ENCODE measurements at places on chromosomes 7 and 10.

GRCh38 chr10:6175329-6176055 lies 27.2 kb upstream of the PFKFB3 start:
- DNase-seq, result no peak

DNA sequence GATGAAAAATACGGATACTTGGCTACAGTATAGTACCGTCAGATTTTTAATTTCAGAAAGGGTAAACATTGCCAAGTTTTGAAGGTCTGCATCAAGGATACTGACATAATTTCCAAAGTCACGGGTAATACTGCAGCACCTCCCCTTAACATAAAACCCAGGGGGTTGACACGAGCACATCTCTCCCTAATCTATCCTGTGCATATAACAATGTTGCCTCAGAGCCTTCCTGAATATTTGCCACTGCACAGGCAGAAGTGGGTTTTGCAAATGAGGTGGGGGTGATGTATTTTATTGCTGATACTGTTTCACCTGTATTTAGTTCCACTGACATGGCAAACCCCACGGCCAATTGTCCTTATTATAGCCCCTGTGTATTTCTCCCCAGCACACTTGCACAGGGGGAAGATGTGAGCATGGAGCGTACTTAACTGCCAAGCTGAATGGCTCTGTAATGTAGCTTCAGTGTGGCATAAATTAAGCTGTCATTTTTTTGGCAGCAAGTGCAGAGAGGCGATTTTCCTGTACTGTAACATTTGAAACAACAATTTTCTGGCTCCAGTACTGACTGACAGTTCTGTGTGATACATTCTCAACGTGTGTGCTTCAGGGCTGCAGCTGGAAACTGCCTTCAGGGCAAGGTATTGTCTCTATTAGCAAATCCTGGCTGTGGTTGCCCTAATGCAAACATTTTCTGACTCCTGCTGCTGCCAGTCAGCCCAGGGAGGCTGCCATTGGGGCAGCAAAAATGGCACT lies 299.6 kb upstream of the SP4 start:
- no peak for DNase-seq

DNA sequence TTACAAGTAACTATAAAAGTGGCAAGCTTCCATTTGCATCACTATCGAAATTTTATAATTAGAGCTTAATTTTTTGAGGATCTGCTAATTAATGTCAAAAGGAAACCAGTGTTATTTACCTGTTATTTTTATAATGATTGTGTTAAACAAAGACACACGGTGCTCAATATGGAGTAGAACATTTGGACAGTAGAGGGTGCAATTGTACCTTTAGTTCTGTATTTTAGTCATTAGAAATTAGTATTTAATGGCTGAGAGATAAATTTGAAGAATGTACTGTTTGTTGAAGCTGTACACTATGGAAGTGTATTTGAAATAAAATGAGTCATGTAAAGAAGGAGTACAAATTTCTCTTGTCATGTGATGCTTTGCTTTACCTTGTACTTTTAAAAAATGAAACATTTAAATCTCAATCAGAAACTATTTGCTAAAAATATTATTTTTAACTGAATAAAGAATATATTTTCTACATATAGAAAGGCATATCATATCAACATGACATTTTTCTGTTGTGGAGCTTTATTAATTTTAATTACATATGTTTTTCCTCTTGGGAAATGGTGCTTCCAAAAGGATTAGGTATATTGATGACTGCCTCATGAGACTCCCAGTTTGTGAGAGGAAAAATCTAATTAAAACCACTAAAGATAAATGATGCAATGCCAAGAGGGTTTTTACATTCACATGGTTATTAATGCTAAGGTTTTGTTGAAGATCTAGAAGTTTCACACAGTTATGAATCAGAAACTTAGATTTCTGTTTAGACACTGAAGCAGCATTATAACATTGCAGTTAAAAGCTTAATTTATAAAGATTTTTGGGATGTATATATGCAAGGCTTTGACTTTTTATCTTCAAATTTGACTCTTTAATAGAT lies 10.4 kb upstream of the PRKG1 start:
- no peak for DNase-seq

DNA sequence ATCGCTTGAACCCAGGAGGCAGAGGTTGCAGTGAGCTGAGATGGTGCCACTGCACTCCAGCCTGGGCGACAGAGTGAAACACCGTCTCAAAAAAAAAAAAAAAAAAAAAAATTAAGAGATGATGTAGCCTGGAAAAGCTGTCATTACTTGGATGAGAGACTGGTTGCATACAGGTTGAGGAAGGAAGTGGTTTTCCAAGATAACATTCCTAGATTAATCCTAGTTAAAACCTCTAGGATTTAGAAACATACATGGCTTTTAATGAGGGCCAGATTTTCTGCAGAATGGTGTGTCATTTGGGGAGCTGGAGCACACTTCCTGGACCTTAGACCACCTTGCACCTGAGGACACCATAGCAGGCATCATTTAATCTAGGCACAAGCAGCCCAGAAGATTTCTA lies 17.8 kb downstream of the VWA2 start:
- no peak for DNase-seq

GRCh38 chr7:133606991-133607390 lies 354.1 kb downstream of the EXOC4 start:
- DNase-seq, result no peak

GRCh38 chr7:7276161-7276560 lies 93.8 kb downstream of the C1GALT1 start:
- DNase-seq, result no peak

DNA sequence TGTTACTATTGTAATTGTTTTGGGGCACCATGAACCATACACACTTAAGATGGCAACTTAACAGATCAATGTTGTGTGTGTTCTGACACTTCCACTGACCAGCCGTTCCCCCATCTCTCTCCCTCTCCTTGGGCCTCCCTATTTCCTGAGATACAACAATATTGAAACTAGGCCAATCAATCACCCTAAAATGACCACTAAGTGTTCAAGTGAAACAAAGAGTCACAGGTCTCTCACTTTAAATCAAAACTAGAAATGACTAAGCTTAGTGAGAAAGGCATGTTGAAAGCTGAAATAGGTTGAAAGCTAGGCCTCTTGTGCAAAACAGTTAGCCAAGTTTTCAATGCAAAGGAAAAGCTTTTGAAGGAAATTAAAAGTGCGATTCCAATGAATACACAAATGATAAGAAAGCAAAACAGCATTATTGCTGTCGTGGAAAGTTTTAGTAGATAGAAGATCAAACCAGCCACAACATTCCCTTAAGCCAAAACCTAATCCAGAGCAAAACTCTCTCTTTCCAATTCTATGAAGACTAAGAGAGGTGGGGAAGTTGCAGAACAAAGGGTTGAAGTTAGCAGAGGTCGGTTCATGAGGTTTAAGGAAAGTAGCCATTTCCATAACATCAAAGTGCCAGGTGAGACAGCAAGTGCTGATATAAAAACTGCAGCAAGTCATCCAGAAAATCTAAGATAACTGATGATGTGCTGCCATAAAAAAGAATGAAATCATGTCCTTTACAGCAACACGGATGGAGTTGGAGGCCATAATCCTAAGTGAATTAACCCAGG lies 90.6 kb downstream of the MTPN start:
- no peak for DNase-seq

DNA sequence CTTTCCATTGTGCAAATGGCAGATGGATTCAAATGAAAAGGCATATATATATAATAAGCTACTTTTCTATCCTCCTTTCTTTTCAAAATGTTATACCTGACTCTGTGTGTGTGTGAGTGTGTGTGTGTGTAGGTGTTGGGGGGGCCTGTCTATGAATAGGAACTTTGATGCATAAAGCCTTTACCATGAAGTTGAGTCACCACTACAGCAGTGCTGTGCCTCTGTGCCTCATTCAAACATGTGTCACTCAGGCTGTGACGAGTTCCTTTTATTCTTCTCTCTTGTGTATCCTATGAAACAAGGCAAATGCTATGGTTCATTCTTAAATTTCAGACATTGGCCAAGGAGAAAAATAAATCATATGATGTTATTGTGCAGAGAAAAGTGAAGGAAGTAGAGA lies 52.7 kb upstream of the DKK1 start:
- no peak for DNase-seq

DNA sequence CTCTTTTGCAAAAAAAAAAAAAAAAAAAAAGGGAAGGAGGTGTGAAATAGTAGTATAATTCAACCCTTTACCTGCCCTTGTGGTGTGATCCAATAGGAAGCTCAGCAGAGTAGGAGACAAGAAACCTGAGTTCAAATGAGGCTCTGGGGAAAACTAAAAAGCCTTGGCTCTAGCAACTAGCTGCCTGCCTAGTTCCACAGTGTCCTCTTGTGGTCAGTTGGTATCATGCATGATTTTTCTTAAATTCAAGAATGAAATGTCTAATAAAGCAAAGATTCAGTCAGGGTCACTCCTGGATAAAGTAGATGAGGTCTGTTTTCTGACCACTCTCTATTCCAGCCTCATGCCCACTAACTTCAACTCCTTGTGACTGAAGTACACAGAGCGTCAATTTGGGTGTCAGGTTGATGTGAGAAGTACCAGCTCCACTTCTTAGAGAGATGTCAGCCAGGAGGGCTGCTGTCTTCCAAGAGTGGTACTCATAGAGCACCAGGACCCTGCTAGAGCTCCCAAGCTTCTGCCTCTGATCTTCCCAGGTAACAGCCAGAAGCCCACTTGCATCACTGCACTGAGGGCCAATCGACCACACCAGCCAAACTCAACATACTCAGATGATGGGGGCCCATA lies 10.5 kb downstream of the LSM5 start:
- DNase-seq, result no peak

- no peak for DNase-seq
Observed at GRCh38 chr10:13291821-13292773, 7.8 kb downstream of the PHYH start.

DNA sequence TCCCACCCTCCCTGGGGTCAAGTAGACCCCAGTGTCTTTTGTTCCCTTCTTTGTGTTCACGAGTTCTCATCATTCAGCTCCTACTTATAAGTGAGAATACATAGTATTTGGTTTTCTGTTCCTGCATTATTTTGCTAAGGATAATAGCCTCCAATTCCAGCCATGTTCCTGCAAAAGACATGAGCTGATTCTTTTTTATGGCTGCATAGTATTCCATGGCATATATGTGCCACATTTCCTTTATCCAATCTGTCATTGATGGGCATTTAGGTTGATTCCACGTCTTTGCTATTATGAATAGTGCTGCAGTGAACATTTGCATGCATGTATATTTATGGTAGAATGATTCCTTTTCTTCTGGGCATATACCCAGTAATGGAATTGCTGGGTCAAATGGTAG lies 28.3 kb upstream of the CAMK2B start:
- DNase-seq, result no peak

DNA sequence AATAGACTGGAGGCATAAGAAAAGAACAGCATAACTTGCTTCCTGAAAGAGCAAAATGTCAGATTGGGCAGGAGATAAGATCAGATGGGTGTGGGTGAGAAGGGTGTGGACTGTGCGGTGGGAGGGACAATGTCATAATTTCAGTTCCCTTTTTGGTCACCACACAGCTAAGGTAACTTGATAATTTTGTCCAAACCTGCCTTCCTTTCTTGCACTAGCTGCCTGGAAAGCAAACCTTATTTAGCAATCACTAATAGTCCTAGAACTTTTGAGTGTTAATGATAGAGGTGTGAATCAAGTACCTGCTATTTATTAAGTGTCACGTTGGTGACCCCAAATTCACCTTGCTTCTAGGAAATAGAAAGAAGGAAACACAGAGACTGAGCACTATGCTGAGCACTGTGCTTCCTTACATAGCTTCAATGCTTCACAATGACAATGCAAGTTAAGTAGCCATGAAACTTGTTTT lies 72.4 kb upstream of the SP4 start:
- no peak for DNase-seq

DNA sequence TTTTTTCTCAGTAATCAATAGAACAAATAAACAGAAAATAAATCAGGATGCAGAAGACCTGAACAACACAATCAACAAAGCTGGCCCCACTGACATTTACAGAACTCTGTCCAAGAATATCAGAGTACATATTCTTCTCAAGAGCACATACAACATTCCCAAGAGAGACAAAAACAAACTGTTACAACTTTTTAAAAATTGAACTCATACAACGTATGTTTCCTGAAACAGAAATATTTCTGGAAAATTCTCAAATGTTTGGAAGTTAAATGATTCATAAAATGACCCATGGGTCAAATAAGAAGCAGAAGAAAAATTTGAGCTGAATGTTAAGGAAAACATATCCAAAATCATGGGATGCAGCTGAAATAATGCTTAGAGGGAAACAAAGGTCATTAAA lies 93.9 kb upstream of the VIPR2 start:
- DNase-seq, result no peak

DNA sequence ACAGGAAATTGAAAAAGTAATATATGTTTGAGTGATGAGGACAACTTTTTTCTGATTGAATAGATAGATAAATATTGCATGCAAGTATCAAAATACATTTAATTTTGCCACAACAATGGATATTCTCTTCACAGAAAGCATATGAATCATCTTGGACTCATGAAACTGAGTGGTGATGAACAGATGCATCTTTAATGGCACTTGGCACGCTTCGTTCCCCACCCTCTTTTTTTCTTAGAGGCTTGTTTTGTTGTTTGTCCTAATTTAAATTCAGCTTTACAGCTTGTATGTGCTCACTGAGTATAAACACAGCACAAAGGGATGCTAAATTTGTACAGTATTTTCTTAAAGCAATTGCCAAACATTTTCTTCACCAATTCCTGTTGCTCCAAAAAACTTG lies 145.0 kb upstream of the YAE1 start:
- no peak for DNase-seq

GRCh38 chr10:131676800-131677421 lies 223.9 kb upstream of the PPP2R2D start:
- DNase-seq, result no peak

- no peak for DNase-seq
Observed at GRCh38 chr7:83976302-83976701, 218.3 kb downstream of the SEMA3A start.

GRCh38 chr10:697097-697875 lies 7.8 kb upstream of the DIP2C start:
- no peak for DNase-seq

- no peak for DNase-seq
Observed at GRCh38 chr10:59319854-59320253, 42.5 kb downstream of the FAM13C start.

DNA sequence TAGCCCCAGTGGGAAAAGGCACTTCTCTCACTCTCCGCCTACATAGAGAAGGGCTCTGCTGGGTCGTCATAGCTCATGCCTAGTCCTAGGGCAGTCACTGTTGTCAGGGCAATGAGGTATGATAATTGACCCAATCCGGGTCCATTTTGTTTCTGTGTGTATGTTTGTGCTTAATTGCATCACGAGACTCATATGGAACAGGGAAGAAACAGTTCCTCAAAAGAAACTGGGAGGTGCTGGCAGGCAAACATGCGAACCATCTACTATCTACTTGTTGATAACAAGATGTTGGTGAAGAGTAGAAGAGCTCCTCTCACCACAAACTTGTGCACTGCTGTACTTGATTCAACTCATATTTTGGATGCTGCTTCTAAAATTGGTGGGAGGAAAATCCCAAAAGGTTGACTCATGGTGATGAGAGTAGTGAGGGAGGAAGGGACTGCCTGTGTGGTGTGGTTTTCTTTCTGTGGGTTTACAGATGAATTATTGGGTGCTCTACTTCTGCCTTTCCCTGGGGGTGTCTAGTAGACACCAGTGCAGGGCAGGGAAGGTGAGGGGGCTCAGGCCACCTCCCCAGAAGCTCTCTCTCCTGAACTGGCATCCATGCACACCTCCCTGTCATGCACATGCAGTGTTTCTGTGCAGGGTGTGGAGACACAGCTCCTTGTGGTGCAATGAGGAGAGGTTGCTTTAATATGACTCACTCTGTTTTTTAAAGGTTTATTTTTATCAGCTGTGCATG lies 29.4 kb downstream of the LSMEM1 start:
- DNase-seq, result no peak

- no peak for DNase-seq
Observed at GRCh38 chr10:109976681-109977080, 31.1 kb upstream of the ADD3 start.

- DNase-seq, result no peak
Observed at GRCh38 chr10:12062754-12063482, 5.8 kb upstream of the DHTKD1 start.

Data from activated CD8-positive, alpha-beta memory T cell treated with anti-CD3 and anti-CD28 coated beads, Interleukin-2, amount 50 U/mL, for 48 hours (primary cell).